ENCODE measurements at places on chromosomes 11 and 22.

DNA sequence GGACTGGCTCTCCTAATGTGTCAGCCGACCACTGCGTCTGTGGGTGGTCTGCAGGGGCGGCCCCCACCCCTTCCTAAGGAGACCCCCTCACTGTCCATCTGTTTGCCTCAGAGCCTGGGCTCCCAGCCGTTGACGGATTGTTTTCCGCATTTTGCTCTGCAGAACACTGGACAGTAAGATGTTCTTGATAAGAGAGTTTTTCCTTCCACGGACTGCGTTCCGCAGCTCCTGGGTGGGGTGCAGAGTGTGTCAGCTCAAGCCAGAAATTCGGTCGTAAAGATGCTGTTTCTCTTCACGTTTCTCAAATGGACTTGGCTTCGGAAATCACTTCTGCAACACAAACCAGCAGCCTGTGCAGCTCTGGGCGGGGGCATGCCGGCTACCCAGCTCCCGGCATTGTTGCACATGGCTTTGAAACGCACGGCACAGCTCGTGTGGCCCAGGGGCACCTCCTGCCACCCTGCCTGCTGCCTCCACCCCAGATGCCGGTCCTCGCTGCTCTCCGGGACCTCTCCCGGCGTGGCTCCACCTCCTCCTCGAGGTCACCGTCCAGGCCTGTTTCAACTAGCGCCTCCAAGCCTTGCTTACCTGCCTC is 2.9 kb upstream of the MRGPRG start:
- DNase-seq = no peak

GRCh38 chr11:60116996-60117790 is 28.7 kb downstream of the MS4A2 start:
- DNase-seq = no peak

- DNase-seq = peak; percentile 24
Measured at GRCh38 chr11:35237860-35238715, 99.1 kb downstream of the CD44 start.

DNA sequence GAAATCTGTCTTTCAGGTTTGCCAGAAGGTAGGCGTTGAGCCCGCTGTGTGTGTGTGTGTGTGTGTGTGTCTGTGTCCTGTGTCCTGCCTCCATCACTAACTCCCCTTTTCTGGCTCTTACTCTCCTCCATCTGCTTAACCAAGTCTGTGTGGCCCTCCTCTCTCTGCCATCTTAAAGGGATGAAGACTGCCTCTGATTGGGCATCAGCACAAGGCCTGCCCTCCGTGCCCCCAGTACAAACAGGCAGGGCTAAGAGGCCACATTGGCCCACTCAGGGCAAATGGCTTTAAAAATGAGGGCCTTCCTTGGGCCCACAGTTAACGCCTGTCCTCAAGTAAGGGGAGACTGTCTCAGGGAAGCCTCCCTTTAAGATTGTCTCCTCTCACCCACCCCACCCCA is 10.9 kb downstream of the RCOR2 start:
- DNase-seq = no peak

GRCh38 chr11:116415095-116415494 is 357.7 kb downstream of the BUD13 start:
- no peak for DNase-seq

DNA sequence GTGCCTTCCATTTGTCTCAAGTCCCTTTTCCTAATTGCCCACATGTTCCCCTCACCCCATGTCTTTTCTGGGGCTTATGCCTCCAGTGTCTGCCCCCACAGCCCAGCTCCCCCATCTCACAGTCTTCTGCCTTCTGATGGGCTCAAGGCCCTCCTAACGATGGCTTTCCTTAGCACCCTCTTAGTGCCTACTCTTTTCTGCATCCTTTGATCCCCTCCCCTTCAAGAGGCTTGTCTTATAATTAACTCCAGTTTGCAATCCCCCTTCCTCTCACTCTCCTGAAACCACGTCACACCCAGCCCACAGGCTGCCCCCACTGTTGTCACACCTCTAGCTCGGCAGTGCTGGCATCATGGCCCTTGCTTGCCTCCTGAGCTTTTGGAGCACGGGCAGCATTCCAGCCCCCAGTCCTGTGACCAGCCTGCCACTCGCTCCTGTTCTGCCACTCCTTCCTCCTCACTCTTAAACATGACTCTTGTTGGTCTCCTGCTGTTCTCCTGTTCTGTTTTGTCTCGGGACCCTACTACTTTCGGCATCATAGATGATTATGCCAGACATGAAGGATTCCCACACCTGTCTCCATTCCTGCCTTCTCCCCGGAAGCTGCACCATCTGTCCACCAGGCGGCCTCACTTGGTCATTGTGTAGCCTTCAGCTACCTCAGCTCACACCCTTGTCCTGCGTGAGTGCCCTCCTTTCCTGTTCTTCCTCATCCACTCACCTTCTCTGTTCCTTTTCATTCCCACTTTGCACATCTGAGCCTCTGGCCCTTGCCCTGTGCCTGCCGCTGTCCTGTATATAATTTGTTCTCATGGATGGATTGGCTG is 26.1 kb downstream of the UBE2L3 start:
- no peak for DNase-seq

DNA sequence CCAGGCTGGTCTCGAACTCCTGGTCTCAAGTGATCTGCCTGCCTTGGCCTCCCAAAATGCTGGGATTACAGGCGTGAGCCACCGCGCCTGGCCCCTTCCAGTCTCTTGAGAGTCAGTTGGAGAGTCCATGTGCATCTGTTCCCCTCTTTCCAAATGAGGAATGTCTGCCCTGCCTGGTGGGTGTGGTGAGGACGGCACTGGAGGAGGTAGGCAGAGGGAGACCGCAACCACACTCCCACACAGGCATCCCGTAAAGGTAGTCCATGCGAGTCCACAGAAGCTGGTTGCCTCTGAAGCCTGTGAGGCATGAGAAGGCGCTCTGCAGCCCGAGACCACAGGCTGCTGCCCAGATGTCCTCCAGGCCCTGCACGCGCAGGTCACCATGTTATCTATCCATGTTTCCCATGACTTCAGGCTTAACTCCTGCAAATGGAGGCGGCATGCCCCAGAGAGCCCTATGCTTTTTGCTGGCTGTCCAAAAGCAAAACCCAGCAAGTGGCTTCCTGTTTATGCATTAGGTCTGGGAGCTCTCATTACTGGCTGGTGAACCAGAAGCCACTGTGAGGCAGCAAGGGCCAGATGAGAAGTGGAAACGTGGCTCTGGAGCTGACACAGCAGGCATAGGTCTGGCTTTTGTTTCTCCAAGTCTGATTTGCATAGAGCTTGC is 43.4 kb downstream of the GRIK4 start:
- DNase-seq = no peak

DNA sequence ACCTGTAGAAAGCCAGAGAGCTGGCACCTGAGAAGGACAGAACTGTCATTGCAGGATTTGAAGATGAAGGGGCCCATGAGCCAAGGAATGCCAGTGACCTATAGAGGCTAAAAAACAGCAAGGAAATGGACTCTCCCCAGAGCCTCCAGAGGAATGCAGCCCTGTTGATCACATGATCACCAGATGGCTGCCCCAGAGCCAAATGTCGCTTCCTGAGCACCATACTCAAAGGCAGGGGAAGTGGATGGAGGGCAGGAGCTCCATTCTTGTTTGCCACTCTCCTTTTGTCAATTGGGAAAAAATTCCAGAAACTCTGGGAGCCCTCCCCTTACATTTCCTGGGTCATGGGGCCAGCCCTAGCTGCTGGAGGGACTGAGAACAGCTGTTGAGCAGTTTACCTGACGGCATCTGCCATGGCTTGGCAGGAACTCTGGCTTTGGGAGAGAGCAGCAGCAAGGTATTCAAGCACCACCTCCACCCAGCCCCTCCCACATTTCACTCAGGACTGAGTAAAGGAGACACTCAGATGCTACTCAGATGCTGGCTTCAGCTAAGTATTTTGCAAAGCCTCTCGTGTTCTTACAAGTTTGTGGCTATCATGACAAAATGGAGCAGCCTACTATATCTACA is 46.9 kb downstream of the DKK3 start:
- DNase-seq = no peak

- no peak for DNase-seq
Measured at GRCh38 chr22:39275814-39276439, 31.1 kb upstream of the PDGFB start.

GRCh38 chr11:118006153-118006534 is 19.9 kb downstream of the IL10RA start:
- no peak for DNase-seq

- no peak for DNase-seq
Measured at GRCh38 chr11:105911454-105911853, 110.6 kb downstream of the MSANTD4 start.

DNA sequence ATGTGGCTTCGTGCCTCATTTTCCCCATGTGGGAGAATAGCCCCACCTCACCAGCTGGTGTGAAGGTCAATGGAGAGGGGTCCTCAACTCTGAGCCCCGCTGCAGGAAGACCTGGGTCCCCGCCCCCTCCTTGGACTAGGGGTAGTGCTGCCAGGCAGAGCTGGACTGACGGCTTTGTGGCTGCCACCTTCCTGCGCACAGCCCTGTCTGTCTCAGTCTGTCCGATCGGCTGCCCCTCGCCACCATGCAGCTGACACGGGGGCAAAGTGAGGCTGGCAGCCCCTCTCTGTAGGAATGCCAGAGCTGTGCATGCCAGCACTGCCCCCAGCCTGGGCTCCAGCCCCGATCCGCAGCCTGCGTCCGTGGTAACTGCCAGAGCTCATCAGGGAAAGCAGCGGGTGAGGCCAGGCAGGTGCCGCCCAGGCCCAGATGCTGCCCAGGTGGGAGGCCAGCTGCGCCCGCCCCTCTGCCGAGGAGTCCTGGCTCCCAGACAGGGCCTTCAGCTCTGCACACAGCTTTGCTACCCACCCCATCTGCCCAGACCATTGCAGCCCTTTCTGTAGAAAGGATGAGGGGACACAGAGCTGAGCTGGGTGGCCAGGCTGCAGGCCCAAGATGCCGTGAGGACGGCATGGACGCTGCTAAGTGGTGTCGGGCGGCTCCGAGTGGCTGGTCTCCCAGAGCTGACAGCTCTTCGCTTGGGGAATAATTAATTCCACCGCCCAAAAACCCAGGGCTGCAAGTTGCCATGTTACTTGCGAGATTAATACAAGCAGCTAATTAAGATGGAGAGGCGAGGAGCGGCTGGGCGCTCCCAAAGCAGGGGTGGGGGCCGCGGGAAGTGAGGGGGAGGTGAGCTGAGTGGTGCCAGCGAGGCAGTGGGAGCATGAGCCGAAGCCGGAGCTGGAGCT is 19.5 kb upstream of the FLRT1 start:
- DNase-seq = no peak

GRCh38 chr11:40241524-40242051 is 1217.9 kb downstream of the LRRC4C start:
- DNase-seq = no peak

GRCh38 chr11:93196816-93197379 is 893 bp downstream of the SLC36A4 start:
- no peak for DNase-seq

DNA sequence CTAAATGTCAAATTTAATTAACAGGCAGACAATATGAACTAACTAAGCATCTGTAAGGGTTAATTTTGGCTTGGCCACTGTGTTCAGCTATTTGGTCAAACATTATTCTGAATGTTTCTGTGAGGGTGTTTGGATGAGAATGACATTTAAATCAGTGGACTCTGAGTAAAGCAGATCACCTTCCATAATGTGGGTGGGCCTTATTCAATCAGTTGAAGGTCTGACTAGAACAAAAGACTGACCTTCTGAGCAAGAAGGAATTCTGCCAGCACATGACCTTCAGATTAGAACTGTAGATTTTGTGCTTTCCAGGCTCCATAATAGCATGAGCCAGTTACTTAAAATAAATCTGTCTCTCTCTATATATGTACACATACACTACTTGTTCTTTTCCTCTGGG is 12.0 kb upstream of the EED start:
- DNase-seq = no peak
